Stimulated activated CD8-positive, alpha-beta memory T cell treated with anti-CD3 and anti-CD28 coated beads, Interleukin-15, amount 100 ng/mL, for 4 hours (primary cell): ENCODE measurements at places on chromosomes 3 and 15.

DNA sequence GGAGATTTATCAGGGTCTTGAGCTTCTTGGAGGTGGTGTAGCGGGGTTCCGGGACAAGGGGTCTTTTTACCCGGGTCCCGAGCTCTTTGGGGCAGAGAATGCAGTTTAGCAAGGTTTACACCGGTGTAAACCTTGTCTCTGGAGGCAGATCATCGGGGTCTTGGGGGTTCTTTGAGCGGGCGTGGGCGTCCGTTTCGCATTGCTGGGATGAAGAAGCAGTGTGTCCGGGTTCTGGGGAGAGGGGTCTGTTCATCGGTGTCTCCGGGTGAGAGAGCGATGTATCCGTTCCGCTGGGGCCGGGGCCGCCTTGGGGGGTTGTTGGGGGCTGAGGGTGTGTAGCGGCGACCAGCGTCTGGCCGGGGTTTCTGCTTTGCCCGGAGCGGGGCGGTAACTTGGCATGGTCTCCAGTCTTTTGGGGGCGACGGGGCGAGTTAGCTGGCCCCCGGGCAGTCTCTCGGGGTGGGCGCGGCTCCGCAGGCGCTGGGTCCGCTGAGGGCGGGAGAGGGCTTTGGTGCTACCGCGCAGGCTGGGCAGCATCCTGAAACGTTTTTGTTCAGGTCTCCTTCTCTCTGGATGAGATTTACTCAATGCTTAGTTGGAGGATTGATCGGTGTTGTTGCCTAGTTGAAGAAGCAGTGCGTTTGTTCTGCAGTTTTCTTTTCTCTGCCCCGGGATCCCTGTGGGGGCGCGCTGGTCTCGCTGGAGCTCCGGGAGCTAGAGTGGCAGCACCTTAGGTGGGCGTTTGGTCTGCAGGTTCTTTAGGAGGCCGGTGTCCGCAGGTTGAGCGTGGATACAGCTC lies 843 bp downstream of the GLCE start:
- no peak for DNase-seq

- DNase-seq: no peak
Observed at GRCh38 chr3:45065373-45065720, 39.2 kb downstream of the CLEC3B start.

DNA sequence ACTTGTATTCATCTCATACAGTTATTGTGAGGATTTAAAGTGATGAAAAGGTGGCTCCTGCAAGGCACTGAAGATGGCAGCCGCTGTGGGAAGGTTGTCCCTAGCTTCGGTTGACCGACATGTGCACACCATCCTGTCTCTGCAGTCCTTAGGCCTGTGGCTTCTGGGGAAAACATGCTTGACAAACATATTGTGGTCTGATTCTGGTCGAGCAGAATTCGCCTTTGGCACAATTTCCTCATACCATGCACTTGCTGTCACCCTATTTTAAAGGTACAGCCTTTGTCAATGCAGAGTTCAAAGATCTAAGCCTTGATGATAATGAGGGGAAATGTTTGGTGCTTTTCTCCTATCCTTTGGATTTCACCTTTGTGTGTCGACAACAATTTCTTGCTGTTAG lies 50.9 kb downstream of the PRICKLE2 start:
- no peak for DNase-seq

- DNase-seq: no peak
Observed at GRCh38 chr3:194885766-194886165, 200.1 kb downstream of the FAM43A start.

DNA sequence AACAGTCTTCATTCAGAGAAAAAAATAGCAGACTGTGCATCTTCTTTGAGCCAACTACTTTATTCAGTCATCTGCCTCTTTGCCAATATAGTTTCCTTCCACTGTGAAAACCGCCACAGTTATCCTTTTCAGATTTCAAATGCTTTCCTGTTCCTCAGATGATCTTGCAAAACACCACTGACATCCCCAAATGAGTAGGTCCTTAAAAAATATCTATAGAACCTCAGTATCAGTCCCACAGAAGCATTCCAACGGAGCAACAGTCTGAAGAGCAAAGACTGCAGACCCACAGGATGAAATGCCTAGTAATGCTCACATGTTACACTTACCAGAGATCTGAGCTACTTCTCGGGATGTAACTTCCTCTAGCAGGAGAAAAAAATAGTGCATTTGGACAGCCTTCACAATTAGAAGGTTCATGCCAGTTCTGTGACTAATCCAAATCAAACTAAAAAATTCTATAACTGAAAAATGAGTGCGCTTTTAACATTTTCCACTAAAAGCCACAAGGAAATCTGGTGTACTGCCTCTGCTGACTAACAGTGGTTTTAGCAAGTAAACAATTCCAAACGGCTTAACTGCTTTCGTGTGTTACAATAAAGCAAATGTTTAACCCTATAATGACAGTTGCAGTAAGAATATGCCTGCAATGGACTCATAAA lies at the start of gene ANKRD28:
Gene ANKRD28, minus strand, starts transcription at position 338 of the 662 bp plus-strand sequence. CDS start 1,458 bp downstream, outside the sequence.
- DNase-seq: no peak

- DNase-seq: no peak
Observed at GRCh38 chr3:184604615-184605290, 43.2 kb downstream of the EPHB3 start.

DNA sequence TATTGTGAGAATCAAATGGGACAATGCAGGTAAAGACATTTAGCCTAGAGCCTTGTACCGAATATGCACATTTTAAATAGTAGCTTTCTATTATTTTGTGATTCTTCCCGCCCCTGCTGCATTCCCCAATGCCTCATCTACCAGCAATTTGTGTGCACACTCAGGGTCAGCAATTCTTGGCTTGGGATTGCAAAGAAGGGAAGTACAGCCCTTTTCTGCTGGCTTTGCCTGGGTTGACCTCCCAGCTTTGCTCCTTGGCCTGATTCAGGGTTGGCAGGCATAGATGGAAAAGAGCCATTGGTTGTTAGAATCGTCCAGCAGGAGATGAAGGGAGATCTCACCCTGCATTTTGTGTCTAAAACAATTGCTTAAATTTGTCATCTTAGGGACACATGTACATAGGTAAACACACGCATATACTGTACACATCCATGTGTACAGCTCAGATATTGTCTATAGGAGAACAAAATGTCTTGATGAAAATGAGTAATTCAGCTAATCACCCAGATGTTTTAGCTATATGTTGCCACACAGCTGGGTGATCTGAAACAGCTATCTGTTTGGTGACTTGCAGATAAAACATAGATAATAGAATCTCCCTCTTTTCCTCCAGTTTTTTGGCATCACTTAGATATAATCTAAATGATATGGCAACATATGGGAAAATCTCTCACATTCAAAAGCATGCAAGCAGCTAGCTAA lies 340.9 kb upstream of the TBL1XR1 start:
- DNase-seq: no peak

- no peak for DNase-seq
Observed at GRCh38 chr3:185149591-185149990, 3.3 kb downstream of the C3orf70 start.

DNA sequence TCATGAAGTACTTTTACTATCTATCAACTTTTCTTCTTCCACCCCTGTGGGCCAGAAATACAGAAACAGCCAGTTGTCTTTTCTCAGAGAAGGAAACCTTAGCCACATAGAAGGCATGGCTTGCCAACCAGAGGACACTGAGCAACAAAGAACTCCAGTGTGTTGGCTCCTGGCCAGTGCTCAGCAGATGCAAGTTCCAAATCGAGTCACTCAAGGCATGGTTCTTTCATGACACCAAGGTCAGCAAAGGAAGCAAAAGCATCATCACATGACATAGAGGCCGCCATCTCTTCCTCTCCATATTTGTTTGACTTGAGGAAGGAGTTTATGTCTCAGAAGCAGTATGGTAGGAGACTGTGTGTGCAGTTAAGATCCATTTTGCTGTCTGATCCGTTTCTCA lies 92.2 kb downstream of the MYLK start:
- no peak for DNase-seq

DNA sequence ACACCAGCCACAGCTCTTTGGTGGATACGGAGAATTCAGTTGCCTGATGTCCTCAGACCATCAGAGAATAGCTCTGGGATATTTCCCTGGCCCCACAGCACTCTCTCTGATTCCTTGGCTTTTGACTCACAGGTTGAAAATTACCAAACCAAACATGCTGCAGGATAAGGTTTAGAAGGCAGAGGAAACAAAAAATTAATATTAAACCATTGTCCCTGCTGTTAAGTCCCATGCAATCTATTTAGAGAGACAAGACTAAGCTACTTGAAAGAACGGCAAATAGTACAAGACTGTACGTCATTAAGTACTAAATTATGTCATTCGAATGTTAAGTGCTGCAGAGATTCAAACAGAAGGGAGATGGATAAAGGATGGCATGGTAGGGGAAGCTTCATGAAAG lies 501.4 kb downstream of the MECOM start:
- no peak for DNase-seq

DNA sequence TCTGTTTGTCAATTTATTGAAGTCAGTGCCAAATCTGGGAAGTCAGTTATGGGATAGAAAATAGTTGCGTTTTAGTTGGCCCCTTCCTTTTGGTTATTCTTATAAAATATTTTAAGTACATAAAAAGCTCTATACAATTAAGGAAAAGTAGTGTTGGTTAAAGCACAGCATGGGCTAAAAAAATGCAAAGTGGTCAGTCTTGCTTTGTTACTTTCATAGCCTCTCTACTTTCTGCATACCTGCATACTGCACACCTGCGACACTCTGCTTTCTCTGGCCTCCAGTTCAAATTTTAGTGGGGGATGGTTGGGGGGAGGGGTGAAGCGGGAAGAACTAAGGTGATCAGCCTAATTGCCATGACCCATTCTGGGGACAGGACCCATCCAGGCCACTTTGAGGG lies 21.8 kb upstream of the SHC4 start:
- DNase-seq: no peak

- DNase-seq: no peak
Observed at GRCh38 chr15:101124731-101125451, 127.0 kb downstream of the CHSY1 start.

DNA sequence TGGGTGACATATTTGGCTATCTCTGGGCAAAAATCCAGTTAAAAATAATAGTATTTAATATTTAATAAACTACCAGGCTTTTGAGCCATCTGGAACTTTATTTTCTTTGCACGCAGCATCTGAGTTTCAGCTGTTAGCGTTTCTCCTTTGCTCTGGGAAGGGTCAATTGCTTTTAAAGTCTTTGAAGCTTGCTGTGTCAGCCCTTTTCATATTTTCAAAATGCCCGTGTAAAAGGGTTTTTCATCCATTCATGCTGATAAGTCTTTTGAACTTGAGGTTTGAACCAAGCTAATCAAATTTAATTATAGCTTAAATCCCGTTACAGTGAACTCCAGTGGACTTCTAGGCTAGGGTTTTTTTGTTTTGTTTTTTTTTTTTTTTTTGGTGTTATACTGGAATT lies 79.1 kb downstream of the SLC25A26 start:
- no peak for DNase-seq

GRCh38 chr3:69568951-69569350 lies 170.3 kb upstream of the MITF start:
- no peak for DNase-seq

DNA sequence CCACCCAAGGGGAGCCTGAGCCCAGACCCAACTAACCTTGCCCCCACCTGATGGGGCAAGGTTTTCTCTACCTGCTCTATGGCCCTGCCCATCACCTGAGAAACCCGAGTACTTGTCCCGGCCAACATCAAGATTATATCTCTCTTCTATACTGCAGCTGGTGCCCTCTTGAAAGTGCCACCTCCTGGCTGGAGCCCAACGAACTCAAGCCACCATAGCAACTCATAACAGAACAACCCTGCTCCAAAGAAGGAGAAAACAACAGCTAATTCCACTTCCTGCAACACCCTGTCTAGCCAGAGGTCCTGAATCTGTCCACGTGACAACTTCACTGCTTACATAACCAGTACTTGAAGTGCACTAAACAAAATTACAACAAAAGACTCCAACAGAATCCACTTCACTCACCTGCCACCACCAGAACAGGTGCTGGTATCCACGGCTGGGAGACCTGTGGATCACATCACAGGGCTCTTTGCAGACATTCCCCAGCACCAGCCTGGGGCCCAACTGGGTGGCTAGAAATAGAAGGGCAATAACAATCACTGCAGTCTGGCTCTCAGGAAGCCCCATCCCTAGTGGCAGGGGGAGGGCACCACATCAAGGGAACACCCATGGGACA lies 49.2 kb downstream of the PIERCE2 start:
- no peak for DNase-seq

GRCh38 chr15:101108461-101108775 lies 143.4 kb downstream of the CHSY1 start:
- no peak for DNase-seq

- no peak for DNase-seq
Observed at GRCh38 chr3:183548262-183548769, 7.2 kb downstream of the KLHL6 start.

DNA sequence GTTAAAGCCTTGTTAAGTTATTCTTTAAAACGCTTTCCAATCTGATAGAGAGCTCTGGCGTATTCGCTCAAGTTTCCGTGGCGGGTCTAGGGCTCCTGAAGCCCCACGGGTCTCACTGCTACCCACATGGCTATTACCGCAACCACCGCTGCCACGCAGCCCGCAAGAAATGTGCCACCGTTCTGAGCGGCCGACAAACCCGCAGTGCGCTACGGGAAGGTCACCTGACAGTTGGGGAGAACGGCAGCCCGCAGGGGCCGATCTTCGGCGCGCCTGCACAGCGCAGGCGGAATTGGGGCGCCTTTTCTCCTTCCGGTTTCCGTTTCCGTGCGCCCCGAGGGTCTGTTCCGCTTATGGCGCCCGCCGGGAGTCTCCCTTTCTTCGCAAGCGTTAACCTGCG lies 76.6 kb upstream of the SNRPN start:
- DNase-seq: no peak

GRCh38 chr3:104291878-104292277 lies 1074.8 kb upstream of the ALCAM start:
- DNase-seq: no peak

GRCh38 chr3:107313711-107314110 lies 63.5 kb upstream of the CCDC54 start:
- DNase-seq: no peak

- DNase-seq: no peak
Observed at GRCh38 chr3:88542916-88543315, 393.2 kb downstream of the C3orf38 start.

DNA sequence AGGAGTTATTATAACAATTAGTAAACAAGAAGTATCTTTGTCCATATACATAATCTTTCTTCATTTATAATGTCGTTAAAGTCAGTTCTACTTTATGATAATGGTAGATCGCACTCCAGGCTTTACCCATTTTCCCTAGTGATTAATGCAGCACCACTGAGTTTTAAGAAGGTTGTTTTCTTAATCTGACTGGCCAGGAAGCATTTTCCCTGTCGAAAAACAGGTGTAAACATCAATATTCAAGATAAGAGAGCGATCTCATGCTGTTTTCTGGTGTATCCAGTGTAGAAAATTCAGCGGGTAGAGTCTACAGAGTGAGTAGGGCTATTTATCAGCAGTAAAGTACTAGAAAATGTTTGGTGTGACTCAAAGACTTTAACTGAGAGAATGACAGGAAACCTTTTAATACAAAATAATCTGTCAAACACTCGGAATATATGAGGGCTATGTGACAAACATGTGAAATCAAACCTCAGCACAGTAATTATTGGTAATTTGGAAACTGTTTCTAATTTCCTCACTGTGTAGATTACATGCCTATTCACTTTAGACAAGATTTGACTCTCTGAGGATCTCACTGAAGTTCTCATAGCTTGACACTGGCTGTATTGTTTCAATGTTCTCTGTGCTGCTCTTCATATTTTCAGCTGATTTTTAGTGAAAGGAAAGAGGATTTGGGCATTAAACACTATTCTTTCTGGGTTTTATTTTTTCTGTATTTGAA lies 1013.2 kb downstream of the VGLL3 start:
- DNase-seq: no peak
